ENCODE measurements at places on chromosomes 2 and 18.
A peak's percentile ranks its signal among the peaks of the same experiment; 100 is the strongest.

DNA sequence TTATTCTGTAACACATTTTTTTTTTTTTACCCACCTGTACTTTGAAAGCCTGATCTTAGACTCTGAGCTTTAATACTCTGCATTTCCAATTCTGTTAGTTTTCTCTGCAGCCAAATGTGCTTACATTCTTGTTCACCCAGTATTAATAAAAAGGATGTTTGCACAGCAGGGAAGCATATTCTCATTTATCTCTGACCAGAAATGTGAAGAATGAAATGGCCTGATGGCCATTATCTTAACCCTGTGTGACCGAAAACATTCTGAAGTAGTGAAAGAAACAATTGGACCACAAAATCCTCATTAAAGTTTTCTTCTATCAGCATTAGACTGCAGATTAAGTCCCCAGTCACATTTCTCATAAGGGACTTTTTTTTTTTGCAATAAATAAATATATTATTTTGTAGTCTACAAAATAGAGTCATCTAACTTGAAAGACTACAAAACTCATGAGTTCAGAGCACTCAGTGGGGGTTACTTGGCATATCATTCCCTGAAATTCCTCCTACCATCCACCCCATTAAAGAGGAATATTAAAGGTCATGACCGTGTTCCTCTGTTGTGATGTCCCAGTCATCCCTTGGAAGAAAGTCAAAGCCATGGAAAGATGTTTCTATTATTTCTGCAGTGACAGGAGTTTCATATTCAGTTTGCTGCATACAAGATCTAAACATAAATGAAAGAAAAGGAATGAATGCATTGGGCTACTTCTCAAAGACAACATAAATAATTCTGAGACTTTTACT is 364.4 kb downstream of the RND3 start:
- DNase-seq = no peak

GRCh38 chr18:27899893-27900292 is 277.0 kb downstream of the CDH2 start:
- no peak for DNase-seq

DNA sequence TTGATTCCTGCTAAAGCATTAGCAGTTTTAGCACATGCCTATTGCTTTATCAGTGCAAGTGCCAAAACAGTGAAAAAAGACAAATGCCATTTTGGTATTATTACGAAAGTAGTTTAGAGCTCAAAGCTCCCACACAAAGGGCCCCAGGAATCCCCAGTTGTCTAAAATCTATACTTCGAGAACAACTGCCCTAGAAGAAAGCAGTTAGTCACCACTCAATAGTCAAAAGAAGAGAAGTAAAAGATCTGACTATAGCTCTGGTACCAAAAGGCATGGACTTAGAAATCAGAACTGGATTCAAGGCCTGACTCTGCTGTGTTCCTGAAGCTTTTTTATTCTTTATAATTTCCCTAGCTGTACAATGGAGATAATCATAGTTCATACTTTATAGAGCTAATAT is 21.8 kb downstream of the SCN3A start:
- no peak for DNase-seq

DNA sequence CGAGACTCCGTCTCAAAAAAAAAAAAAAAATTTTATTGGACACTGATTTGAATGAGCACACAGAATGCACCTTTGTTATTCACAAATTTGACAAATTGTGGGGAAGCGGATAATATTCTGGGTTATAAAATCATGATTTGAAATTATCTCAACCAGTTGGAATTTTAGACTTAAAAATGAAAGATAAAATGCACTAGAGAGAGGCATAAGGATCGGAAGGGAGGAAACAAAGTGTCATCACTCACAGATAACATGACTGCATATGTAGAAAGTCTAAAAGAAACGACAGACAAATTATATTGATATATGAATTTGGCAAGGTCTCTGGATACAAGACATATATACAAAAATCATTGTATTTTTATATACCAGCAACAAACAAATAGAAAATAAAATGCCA is 70.6 kb downstream of the CD28 start:
- DNase-seq = no peak

- DNase-seq = no peak
These were observed 59.5 kb downstream of the ABCG8 start for GRCh38 chr2:43898134-43898837.

GRCh38 chr2:45691171-45691999 is 39.9 kb downstream of the PRKCE start:
- no peak for DNase-seq

DNA sequence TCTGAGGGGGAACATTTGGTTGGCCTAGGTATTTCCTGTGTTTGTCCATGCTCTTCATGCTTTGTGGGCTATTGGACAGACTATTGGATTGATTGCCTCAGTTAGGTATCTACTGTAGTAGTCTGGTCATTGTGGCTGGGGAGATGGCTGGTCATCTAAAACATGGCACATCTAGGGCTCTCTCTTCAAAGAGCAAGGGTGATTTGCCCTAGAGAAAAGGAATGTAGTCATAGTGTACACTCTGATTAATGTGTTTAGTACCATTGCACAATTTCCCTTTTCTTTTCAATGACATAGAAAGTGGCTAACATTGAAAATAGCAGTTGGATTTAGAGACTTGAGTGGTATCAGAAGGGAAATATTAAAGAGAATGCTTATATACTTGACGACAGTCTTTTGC is 114.3 kb downstream of the LCLAT1 start:
- no peak for DNase-seq

- DNase-seq = no peak
These were observed 279.5 kb upstream of the PKDCC start for GRCh38 chr2:41768310-41768709.

DNA sequence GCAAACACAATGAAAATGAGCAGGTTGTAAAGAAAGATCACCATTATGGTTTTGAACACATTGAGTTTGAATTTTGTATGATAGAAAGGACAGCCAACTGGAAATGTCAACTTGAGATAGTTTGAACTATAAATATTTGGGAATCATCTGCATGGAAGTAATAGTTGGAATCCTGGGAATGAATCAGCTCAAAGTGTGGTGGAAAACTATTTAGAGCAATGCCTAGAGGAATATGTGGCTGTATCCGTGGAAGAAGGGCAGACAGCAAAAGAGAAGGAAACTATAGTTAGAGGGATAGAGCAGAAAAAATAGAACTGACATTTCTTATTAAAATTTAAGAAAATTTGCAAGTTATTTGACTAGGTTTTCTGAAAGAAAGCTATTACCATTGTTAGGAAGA is 112.5 kb upstream of the OTX1 start:
- DNase-seq = no peak

- no peak for DNase-seq
These were observed 64.6 kb downstream of the NAPG start for GRCh38 chr18:10590412-10590811.

- DNase-seq = no peak
These were observed 26.4 kb upstream of the GALR1 start for GRCh38 chr18:77223221-77223639.

GRCh38 chr18:80232030-80232429 is 15.3 kb downstream of the PARD6G start:
- DNase-seq = no peak

DNA sequence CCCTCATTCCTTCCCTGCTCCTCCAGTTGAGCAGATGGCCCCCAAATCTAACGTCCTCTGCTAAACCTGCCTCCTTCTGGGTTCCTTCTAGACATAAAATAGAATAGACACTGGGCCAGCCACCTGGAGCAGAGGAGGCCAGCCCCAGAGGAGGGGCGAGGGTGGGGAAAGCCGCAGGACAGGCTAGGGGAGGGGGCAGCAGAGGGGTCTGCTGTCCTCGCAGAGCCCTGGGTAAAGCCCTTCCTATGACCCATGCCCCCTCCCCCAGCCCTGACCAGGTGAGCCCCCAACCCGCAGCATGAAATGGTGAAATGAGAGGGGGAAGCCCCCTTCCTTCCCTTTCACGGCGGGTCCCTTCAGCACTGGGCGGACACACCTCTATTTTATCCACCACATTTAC is 7.8 kb downstream of the MFSD2B start:
- no peak for DNase-seq

- DNase-seq = no peak
These were observed 74.9 kb downstream of the RHOB start for GRCh38 chr2:20521682-20522189.

DNA sequence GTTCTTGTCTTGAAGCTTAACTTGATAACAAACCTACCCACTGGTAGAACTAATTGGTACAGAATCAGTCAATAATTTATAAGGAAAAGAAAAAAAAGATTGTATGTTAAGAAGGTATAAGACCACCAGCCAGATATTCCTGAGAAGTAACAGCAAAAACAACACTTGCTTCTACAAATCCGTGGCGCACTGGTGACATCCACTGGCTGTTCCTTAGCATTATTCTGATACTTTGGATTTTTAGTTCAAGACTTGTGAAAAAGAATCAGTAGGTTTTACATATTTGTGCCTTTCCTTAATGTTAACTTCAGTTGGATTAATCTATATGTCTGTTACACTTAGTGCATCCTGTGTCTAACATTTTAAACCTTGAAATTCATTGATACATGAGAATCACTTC is 141.8 kb downstream of the GRB14 start:
- DNase-seq = peak; percentile 19

DNA sequence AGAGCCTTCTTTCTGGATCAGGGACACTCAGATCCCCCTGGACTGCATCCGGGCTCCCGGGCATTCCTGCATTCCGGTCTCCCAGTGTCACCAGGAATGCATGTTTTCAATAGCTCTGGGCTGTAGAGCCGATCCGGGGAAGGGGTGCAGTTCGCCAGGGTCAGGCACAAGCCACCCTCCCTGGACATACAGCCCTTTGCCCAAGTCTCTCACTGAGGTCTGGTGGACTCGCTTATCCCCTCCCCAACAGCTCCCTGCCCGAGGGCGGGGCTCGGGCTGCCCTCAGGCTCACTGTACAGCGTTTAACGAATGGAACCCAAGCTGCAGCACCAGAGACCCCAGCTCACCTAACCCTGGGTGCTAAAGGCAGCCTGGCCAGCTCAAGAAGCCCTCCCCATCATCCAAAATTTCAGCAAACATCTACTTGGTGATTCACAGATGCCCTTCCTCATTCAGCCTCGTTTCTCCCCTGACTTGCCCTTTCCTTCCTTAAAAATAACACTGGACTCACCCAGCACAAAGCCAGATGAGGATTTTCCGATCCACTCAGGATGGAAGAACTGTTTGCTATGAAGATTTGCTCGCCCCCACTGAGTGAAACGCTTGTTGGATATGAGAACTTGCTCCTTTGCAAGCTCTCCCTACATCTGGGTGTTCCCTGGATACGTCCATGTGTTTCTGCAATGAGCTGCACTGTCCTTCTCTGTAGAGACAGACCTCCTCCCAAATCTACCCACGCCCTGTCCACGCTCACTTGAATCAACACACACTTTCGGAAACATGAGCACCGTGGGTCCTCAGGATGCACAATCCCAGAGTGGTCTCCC is 58.1 kb downstream of the PXDN start:
- DNase-seq = no peak

- no peak for DNase-seq
These were observed 184.2 kb upstream of the ZEB2 start for GRCh38 chr2:144703852-144704708.

All from hypothalamus (tissue), 51 donors.